Neuronal stem cell (in vitro differentiated cells): ENCODE measurements at places on chromosomes 12 and 14.

DNA sequence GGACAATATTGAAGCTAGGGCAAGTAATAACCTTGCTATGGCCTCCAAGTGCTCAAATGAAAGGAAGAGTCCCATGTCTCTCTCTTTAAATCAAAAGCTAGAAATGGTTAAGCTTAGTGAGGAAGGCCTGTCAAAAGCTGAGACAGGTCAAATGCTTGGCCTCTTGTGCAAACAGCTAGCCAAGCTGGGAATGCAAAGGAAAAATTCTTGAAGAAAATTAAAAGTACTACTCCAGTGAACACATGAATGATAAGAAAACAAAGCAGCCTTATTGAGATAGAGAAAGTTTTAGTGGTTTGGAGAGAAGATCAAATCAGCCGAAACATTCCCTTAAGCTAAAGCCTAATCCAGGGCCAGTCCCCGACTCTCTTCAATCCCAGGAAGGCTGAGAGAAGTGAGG lies 84.1 kb upstream of the PLEKHA5 start:
- DNase-seq: no peak

DNA sequence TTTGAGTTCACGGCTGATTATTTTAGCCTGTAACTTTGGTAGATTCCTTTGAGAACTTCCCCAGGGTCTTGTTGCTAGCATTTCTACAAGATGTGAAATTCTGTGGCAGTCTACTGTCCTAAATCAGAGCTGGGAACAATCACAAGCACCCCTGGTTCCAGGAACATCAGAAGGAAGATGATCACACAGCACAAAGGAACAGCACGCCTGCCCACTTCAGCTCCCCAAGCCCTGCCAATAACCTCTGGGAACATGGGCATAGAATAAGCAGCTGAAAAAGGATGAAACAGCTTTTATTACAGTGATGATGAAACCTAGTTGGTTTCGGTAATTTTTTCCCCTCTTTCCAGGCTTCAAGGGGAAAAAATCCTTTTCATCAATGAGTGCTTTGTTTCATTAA lies 12.3 kb downstream of the GPR19 start:
- DNase-seq: no peak

GRCh38 chr14:95011445-95012006 lies 145.8 kb downstream of the DICER1 start:
- DNase-seq: no peak

- no peak for DNase-seq
These were observed 21.2 kb downstream of the ASB2 start for GRCh38 chr14:93954900-93955849.

GRCh38 chr14:24196071-24197055 lies 1.1 kb upstream of the TM9SF1 start:
- DNase-seq: no peak

DNA sequence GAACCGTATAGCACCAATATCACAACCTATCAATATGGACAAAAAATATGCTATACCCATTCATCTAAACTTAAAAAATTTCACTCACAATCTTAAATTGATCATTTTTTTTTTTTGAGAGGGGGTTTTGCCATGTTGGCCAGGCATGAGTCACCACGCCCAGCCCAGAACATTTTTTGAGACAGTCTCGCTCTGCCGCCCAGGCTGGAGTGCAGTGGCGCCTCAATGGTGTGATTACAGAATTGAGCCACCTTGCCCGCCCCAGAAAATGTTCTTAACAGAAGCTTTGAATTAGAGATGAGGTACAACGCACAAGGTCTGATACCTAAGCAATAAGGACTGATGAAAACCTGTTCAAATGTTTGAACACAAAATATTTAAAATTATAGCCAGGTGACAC lies 15.8 kb upstream of the ATP5F1B start:
- no peak for DNase-seq

DNA sequence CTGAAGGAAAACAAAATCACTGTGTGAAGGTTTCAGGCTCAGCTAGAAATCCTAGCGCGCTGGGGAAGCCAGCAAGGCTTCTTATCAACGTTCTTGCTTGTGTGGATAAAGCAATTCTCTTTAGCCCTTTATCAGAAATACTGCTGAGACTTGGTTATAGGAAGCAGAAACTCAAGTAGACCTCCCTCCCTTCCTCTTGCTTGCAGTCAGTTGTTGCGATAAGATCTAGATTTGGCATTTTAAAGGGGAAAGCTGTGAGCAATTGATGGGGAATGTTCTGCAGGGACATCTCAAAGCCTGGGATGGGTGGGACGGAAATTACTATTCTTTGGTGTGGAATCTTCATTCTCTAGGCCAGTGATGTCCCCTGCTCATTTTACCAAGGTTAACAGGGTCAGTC lies 76.4 kb upstream of the ANO4 start:
- no peak for DNase-seq

- no peak for DNase-seq
These were observed 203.3 kb upstream of the LRFN5 start for GRCh38 chr14:41403360-41403759.

DNA sequence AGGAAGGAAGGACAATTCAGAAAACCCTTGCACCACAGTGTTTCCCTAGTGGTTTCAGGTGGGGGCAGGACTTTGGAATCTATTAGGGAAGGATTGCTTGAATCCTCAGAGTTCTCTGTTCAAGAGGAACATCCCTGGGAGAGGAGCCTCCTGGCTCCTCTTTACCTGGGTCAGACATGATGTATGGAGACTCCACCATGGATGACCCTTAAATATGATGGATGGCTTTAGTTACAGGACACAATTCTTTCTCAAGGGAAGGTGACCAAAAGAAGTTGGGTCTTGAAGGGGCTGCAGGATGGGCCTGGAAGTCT lies 396.6 kb downstream of the NRXN3 start:
- no peak for DNase-seq

- DNase-seq: no peak
These were observed 12.0 kb downstream of the SLC15A4 start for GRCh38 chr12:128811806-128812205.

GRCh38 chr12:93624595-93625294 lies 52.3 kb downstream of the SOCS2 start:
- DNase-seq: no peak

DNA sequence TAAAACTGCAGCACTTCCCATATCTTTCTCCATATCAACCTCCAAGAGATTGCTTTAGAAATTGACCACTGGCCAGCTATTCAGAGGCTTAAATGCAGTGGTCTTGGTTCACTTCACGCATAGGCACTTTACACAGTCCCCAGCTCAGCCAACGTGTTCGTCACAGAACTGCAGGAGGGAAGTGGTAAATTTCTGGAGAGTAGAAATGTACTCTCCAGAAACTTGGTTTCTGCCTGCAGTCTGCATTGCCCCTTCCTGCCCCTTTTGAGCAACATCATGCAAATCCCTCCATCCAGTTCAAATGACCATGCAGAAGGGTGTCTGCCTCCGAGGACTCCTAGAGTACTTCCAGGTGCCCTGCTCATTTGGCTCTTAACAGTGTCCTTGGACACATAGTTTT lies 42.7 kb upstream of the NEDD1 start:
- DNase-seq: no peak

GRCh38 chr12:99054601-99055128 lies 409.6 kb downstream of the APAF1 start:
- no peak for DNase-seq

DNA sequence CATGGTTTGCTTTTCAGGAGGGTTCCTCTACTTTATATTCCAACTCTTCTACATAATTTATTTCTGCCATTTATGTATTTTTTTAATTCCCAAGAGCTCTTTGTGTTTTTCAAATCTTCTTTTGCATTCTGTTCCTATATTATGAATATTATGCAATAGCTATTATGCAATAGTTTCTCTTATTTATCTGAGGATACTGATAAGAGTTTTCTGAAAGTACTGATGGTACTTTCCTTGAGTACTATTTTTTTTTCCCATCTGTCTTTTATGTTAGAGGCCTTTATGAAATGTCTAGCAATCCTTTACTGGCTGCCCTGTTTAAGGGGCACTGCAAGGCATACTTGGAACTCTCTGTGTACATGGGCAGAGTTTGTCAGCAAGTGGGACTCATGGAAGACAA lies 93.4 kb downstream of the SLC41A2 start:
- DNase-seq: no peak

GRCh38 chr12:49345051-49345824 lies 1.4 kb upstream of the DNAJC22 start:
- DNase-seq: no peak

GRCh38 chr14:36655963-36656686 lies 5.5 kb upstream of the PAX9 start:
- no peak for DNase-seq

GRCh38 chr12:24393071-24393470 lies 443.6 kb upstream of the SOX5 start:
- DNase-seq: no peak

GRCh38 chr14:98997526-98998205 lies 274.3 kb downstream of the BCL11B start:
- DNase-seq: no peak

- DNase-seq: no peak
These were observed 90.4 kb downstream of the TMEM121 start for GRCh38 chr14:105616802-105617192.

GRCh38 chr12:28171356-28172060 lies 18.7 kb upstream of the CCDC91 start:
- DNase-seq: no peak

DNA sequence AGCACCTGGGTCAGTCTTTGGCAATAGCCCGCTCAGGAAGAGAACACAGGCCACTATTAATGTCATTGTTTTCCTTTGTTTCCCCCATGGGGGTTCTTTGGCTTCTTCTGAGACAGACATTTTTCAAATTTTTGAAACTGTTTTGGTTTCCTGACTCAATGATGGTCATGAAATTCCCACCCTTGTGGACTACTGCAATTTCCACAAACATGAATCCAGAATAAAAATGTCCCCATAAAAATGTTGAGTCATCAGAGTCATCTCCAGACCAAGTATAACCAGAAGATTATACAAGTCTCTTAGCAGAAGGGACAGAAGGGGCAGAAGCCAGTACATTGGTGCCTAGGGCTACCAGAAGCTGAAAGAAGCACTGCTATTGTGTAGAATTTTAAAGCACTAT lies 29.1 kb downstream of the SLCO1A2 start:
- DNase-seq: no peak

GRCh38 chr14:94761348-94761996 lies 8.4 kb downstream of the GSC start:
- DNase-seq: no peak

- no peak for DNase-seq
These were observed 103.8 kb downstream of the TBX5 start for GRCh38 chr12:114302117-114302516.

DNA sequence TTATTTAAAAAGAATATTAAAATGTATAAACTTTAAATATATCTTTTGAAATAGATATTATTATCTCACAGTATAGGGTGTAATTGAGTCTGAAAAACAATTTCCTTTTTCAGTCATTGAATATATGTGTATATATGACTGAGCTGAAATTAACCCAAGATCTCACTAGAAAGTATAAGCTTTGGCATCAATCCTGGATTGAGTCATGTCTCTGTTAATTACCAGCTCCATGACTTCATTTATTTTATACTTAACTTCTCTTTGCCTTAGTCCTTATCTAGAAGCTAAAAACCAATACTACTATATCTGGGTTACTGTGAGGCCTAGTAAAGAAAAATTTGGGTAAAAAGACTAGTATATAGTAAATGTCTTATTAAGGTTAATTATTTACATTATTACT lies 1020.3 kb downstream of the LRFN5 start:
- no peak for DNase-seq

DNA sequence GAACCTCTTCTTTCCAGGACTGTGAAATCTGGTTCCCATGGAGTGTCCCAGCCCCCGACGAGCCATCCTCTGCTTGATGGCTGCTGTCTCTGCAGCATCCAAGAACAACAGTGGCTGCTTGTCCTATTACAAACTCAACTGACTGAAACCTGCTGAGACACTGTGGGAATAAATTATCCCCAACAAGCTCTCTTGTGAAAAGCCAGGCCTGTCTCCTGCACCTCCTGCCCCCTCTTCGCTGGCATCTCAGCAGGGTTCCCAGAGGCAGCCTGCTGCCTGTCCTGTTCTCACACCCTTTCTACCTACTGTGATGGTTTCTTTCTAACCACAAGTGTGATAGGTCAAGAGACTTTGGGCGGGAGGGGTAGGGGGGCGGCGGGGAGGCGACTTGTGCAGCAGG lies 180.2 kb downstream of the TSPAN9 start:
- DNase-seq: no peak

DNA sequence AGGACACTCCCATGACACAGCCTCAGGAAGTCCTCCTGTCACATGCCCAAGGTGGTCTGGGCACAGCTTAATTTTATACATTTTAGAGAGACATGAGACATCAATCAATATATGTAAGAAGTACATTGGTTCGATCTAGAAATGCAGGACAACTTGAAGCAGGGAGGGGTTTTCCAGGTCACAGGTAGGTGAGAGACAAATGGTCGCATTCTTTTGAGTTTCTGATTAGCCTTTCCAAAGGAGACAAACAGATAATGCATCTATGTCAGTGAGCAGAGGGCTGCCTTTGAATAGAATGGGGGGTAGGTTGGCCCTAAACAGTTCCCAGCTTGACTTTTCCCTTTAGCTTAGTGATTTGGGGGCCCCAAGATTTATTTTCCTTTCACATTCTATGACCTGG lies 2.5 kb downstream of the HSPB8 start:
- no peak for DNase-seq

GRCh38 chr12:95859344-95859816 lies 628 bp downstream of the SNRPF start:
- DNase-seq: peak; percentile 12

- DNase-seq: no peak
These were observed 691.8 kb downstream of the TMEM121 start for GRCh38 chr14:106218174-106218573.

GRCh38 chr12:53215497-53215896 lies 8.4 kb upstream of the ITGB7 start:
- no peak for DNase-seq

GRCh38 chr12:10220398-10221077 lies 7.9 kb downstream of the GABARAPL1 start:
- DNase-seq: no peak

GRCh38 chr12:128323145-128323920 lies 56.4 kb downstream of the TMEM132C start:
- DNase-seq: no peak

DNA sequence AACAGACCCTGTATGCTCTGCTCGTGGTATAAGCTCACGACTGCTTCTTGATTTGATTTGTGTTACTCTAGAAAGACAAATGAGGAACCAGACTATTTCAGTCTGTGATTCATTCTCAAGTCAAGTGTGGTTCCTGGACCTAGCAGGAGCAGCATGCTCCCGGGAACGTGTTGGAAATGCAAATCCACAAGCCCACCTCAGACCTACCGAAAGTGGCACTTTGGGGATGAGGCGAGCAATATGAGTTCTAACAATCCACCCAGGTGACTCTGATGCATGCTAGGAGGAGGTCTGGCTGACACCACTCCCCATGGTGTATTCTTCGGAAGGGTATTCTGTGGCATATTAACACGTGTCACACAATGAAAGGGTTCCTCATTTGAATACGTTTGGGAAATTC lies 59.5 kb upstream of the TMX1 start:
- no peak for DNase-seq

DNA sequence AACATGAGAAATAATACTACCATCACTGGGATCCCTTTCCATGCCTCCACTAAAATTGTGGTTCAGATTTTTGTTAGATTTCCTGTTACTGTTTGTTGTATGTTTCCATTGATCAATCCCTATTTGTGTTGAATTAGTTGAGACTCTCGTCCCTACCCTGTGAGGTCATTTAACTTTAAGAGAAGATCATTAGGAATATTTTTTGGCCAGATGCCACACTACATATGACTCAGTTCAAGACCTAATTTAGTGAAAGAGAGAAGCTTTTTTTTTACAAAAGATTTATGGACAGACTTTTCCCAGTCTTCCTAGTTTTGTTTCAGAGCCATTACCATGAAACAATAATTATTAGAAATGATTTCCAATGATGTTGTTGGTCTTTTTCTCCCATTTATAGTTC lies 35.5 kb downstream of the CPSF6 start:
- DNase-seq: no peak

GRCh38 chr14:99809360-99809759 lies 16.1 kb downstream of the EML1 start:
- no peak for DNase-seq
